ENCODE measurements at places on chromosomes 5 and 9. TPM values are rescaled to one million over a fixed set of nuclear protein-coding genes. Genes with fewer than 3 reads are reported as not detected.

The BDP1 gene
- total RNA-seq, result 32.9 TPM

The DAB2IP gene
- total RNA-seq, result not detected

The CAPSL gene
- total RNA-seq, result 0.20 TPM

The LCN2 gene
- not detected for total RNA-seq

The MYMK gene
- not detected for total RNA-seq

The NUTM2F gene
- total RNA-seq, result not detected

Data from T-helper 2 cell treated with Interferon-gamma antibody and Interleukin-4, amounts not matched to agents 100 ng/mL and 5 ng/mL, for 36 hours (primary cell).